ENCODE measurements at places on chromosomes 4 and X.

DNA sequence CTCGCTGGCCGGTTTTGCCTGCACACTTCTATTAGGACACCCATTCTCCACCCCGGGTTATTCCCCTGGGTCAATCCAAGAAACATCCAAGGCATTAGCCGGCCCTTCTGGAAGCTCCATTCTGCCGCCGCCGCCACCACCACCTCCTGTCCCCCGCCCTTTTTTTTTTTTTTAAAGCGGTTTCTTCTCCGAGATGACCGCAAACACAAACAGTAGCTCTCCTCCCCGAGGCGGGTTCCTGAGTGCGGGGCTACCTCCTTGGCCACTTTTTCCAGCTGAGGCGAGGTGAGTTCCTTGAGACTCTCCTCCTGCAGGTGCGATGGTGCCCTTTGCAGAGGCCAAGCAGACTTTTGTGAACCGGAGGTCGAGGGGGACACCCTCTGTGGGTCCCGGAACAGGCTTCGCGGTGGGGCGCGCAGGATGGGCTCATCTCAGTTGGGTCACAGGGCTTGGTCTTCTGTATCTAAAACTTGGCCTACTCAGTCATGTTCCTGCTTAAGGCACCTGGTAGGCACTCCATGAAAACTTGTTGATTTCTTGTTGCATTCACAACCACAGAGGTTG, 930 bp downstream of the NWD2 start:
- DNase-seq: no peak

GRCh38 chrX:51395810-51396728, 63.4 kb downstream of the NUDT10 start:
- peak; percentile 25 for DNase-seq

GRCh38 chr4:23972187-23972586, 82.3 kb upstream of the PPARGC1A start:
- DNase-seq: no peak

DNA sequence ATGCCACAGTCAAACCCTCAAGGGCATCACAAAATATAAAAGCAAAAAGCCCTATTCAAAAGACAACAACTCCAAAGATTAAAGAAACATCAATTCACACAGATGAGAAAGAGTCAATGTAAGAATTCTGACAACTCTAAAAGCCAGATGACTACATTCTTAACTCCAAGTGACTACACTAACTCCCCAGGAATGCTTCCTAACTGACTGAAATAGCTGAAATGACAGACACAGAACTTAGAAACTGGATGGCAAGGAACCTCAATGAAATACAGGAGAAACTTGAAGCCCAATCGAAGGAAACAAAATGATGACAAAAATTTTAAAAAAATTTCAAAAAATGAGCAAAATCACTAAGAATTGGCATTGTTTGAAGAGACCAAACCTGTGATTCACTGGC, 1047.6 kb upstream of the PCDH10 start:
- DNase-seq: no peak

- DNase-seq: no peak
Observed at GRCh38 chr4:37139987-37140386, 104.6 kb upstream of the NWD2 start.

GRCh38 chrX:9532349-9532748, 67.5 kb downstream of the TBL1X start:
- no peak for DNase-seq

GRCh38 chrX:126170720-126171119, 4.6 kb upstream of the DCAF12L2 start:
- no peak for DNase-seq

DNA sequence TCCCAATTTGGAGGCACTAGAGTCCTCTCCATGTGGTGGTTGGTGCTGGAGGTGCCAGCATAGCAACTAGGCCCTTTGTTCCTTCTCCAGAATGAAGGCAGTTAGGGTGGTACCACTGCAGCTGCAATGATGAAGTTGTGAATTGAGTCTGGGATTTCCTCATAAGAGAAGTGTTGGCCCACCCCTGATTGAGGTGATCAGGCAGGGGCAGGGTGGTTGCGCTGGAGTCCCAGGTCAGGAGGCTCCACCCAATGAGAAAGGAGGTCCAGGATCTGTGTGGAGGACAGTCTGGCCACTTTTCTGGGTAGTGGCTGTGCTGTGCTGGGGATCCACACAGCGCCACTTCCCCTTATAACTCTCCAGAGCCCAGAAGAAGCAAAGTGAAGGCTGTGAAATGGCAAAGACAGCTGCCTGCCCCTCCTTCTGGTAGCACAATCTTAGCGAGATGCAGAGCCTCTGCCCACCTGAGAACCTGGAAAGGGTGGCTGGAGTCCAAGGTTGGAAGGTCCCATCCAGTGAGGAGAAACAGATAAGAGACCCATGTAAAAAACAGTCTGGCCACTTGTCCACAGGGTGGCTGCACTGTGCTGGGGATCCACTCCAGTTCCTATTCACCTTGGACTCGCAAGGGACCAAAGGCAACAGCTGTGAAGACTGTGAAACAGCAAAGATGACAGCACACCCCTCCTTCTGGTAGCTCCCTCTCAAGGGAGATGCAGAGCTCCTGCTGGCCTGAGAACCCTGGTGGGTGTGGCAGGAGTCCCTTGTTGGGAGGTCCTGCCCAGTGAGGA, 124.6 kb downstream of the RRAGB start:
- no peak for DNase-seq

- no peak for DNase-seq
Observed at GRCh38 chr4:100034023-100034664, 84.1 kb upstream of the H2AZ1 start.

Data from T-helper 9 cell (primary cell).